ENCODE measurements at places on chromosomes 4 and X.

GRCh38 chr4:105936901-105937300 lies 41.6 kb downstream of the NPNT start:
- no peak for DNase-seq

GRCh38 chrX:1451661-1452515 lies 821 bp downstream of the ASMTL start:
- DNase-seq = no peak

DNA sequence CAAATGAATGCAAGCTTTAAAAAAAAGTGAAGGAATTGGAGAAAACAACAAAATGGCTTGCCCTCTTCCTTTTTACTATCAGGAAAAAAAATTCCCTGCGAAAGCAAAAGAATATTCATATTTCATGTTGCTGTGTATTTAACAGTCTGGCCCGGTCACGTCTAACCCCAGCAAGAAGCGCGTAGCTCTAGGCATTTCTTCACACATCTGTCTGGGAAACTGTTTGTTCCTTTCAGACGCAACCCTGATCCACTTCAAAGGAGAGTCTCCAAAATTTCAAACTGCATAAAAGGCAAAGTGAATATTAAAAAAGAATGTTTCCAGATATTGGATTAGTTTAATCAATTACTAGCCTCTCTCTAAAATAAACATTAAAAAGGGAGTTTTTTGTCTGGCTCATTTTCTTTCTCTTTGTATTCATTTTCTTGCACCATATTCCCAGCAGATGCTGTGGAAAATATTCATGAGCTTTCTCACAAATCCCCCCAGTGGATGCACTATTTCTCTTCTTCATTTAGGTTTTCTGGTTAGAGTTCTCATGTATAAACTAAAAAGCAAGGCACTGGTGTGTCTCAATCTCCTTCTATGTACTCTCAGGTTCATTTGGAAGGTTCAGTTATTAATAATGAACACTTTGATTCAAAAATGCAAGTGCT lies 145.3 kb downstream of the MID1 start:
- DNase-seq = no peak

DNA sequence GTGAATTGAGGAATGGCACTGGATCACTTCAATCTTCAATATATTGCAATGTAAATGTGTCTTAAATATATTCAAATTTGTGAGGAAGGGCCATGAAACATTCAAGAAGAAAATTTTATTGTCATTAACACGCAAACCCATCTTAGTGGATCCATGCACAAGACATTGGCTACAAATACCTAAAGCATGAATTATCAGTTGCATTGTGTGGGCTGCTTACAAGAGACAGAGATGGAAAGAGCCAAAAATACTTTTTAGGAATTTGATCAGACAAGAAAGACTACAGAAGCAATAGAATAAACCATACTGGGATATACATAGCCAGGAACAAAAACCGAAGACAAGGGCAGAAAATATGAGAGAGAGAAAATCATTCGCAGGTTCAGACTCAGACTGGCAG lies 616.2 kb upstream of the GRIA3 start:
- DNase-seq = no peak

DNA sequence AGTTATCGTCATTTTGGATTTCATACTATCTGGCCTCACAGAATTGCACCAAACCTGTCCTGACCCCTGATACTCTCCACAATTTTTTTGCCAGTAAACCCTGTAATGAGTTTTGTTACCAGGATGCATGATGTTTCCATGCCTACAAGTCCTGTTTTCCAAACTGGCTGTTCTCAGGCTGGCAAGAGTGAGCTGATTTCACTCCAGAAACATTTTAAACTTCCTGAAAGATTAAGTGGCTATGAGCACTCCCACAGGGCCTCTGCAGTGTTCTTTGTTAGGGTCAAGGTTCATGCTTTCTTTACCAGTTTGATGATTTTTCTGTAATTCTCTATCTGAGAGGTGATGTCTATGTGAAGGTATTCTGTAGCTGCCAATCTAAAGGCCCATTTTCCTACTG lies 31.7 kb upstream of the PDLIM3 start:
- DNase-seq = peak; percentile 57

GRCh38 chr4:86587381-86588140 lies 6.6 kb upstream of the PTPN13 start:
- DNase-seq = no peak

DNA sequence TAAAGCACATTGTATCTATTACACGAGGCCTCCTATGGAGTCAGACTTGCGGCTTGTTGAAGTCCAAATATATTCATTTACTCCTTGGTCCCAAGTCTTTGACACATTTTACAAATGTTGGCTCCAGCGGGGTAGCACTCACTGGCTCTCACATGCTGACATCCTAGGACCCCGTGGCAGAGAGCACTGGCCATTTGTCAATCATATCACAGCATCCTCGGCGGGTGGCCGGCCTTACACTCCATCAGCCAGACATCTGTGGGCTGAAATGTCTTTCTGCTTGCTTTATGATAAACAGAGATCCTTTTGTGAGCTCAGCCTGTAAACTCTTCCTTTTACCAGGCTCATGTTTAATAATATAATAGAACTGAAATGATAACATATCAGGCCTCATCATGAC lies 25.7 kb upstream of the VCX2 start:
- no peak for DNase-seq

- DNase-seq = no peak
Measured at GRCh38 chrX:115226929-115227328, 7.0 kb downstream of the LRCH2 start.

- DNase-seq = no peak
Measured at GRCh38 chrX:47659421-47659726, 394 bp upstream of the UXT start.

GRCh38 chr4:104592183-104592582 lies 97.5 kb upstream of the CXXC4 start:
- DNase-seq = no peak

GRCh38 chr4:55637272-55637820 lies 1.2 kb upstream of the NMU start:
- no peak for DNase-seq

- no peak for DNase-seq
Measured at GRCh38 chrX:45230410-45230809, 29.7 kb upstream of the DIPK2B start.

DNA sequence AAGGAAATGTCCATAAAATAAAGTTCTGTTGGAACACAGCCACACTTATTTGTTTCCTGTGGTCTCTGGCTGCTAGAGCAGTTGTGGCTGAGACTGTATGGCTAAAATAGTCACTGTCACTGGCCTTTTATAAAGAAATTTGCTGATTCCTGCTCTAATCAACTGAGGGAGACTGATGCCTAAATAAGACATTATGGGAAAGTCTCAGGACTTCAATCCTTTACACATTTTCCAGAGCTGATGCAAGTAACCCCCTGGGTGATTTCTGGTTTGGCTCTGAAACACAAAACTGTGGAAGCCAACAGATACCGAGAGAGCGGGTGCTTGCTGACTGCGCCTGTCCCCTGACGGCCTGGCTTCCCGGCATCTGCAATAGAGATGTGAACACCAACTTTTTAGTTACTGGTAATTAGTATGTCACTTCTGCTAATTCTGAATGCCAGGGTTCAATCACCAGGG lies 64.0 kb downstream of the POLR2B start:
- no peak for DNase-seq

DNA sequence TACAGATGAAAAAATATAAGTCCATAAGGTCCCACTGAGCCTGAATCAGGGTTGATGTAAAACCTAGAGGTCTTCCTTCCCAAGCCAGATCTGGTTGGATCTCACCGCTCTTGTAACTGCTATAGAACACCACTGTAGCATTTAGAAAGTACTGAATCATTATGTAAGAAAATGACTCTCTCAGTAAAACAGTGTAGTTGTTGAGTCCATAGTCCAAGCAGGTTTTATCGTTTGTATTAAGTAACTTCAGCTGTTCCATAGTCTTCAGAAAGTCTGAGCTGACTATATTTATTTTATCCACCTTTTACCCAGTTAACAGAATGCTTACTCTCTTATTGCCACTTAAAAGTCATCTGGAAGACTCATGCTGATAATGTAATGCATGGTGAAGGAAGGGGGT lies 82.2 kb downstream of the POLA1 start:
- DNase-seq = no peak

- no peak for DNase-seq
Measured at GRCh38 chr4:163610648-163611047, 116.2 kb downstream of the TMA16 start.

GRCh38 chrX:146602246-146602645 lies 207.3 kb upstream of the CXorf51B start:
- DNase-seq = no peak

DNA sequence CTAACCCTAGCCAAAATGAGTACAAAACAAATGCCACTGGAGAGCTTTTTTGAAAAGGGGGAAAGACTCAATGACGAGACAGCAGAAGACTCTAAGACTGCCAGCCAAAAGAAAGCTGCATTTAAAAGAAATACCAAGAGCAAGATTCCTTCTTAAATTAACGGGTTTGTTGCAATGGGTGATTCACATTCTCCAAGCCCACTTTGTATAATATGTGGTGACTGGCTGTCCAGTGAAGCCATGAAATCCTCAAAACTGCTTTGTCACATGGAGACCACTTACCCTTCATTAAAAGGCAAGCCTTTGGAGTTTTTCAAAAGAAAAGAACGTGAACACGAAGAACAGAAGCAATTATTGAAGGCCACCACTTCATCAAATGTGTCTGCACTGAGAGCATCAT lies 68.2 kb downstream of the MRPL1 start:
- no peak for DNase-seq

GRCh38 chr4:10620935-10621488 lies 63.6 kb downstream of the CLNK start:
- no peak for DNase-seq

DNA sequence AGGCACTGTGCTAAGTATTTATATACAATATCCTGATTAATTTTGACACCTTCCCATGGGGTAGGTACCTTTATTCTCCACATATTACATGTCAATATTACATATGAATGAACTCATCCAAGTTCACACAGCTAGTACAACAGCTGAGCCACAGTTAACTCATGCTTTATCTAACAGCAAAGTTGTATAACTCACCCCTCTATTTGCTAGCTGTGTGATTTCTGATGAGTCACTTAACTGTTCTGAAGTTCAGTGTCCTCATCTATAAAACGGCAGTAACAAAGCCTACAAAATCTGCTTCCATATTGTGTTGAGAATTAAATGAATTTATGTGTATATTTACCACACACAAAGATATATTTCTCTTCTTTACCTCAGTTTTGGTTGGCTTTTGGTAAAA lies 48.2 kb upstream of the KDR start:
- DNase-seq = peak; percentile 56

GRCh38 chr4:123893011-123893981 lies 496.7 kb downstream of the SPRY1 start:
- no peak for DNase-seq

DNA sequence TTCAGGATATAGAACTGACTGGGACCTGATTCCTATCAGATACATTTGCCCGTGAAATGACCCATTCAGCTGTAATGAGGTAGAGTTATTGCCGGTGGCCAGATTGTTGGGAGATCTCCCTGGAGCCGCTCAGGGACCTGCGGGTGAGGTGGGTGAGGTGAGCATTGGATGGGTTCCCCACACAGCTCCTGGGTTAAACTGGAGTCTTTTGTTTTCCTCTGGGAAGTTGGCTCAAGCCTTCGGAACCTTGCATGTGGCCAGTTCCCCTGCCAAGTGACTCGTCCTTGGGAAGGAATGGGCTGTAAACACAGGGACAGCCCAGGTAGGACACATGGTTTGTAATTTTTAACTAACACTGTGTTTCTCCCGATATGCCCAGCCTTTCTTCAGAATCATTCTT lies 31.6 kb upstream of the KIT start:
- no peak for DNase-seq

DNA sequence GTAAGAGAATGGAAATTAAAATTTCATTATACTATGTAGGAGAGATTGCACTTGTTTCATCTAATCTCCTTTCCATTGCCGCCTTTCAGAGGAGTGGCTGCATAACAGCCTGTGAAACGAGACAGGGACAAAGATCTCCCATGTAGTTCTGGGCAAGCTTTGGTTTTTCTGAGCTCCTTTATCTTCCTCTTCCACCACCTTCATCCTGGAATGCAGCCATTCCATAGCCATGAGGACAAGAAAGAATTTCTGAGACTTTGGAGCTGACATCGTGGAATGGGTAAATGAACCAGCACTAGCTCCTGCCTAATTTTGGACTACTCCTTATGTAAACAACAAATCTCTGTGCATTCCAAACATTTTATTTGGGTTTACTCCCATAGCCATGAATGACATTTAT lies 1587.3 kb upstream of the TENM3 start:
- DNase-seq = no peak

- DNase-seq = no peak
Measured at GRCh38 chrX:107845625-107846024, 20.0 kb downstream of the MID2 start.

GRCh38 chrX:153333266-153333665 lies 687 bp upstream of the ZNF275 start:
- peak; percentile 4 for DNase-seq

DNA sequence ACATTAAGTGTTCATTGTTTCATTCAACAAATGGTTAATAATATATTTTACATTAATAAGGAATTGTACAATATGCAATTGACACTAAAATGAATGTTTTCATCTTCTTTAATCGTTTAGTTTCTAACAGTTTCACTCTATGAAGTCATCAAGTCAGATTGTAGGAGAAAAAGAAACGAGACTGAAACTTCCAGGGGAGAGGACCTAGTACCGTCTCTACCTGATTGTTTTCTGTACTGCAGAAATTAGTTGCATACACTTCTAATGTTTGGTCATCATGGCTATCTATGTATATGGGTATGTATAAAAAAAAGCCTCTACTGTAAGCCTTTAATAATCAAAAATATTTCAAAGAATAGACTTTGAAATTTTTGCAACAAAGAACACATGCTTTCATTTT lies 1350.9 kb downstream of the ARAP2 start:
- no peak for DNase-seq

GRCh38 chr4:136121426-136121825 lies 1410.9 kb downstream of the PCDH18 start:
- DNase-seq = no peak

DNA sequence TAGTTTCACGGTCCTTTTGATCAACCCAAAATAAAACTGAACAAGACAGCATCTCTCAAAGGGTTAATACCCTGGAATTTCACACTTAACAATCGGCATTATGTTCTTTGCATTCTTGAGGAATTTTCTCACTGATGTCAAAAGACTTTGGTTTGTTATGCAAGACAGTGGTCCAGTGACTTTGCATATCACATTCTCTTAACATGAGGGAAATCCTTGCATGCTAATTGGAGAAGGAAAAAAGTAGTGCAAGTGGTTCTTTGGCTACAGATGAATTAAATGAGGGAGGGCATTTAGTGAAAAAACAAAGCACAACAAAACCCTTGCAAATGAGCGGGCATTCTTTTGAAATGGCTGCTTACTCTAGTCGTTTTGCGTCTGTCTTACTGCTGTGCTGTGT lies 105.1 kb upstream of the LIMCH1 start:
- DNase-seq = peak; percentile 56

GRCh38 chr4:130210864-130211263 lies 1114.9 kb downstream of the C4orf33 start:
- DNase-seq = peak; percentile 3

- no peak for DNase-seq
Measured at GRCh38 chrX:71458866-71459265, 74.0 kb upstream of the OGT start.

All from non-pigmented ciliary epithelial cell (primary cell).